Left ventricle myocardium inferior (tissue), 1 donor: ENCODE measurements at places on chromosomes 1 and 21. TPM values are rescaled to one million over a fixed set of nuclear protein-coding genes. Genes with fewer than 3 reads are reported as not detected.

DNA sequence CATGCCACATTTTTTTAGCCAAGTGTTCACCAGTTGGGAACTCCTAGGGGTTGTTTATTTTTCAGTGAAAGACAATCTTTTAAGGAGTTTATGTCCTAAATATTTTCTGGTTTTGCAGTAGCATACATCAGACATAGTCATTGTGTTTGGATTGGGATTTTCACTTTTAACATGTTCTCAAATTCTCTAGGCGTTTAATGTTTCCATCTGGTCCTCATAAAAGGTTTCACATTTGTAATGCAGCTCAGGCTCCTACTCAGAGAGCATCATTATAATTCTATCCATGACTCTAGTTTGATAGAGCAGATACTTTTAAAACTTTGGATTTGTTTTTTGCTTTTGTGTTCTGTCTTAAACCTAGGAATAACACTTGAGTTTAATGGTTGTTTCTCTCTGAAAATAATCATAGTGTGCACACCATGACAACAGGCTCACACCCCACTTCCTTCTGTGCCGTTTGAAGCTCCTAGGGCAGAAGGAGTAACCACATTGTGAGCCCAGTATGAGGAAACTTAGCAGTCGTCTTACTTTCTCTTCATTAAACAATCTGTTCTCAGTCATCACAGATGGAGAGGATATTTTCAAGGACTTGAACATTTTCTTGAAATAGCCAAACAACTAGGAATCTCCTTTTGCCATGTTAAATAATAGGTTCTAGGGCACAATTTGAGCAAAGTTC lies 219.6 kb downstream of the PDE4B start:
- H3K27ac ChIP-seq, result no peak overlapping the region
- H3K36me3 ChIP-seq, result no peaks in the 10 kb centered on the region
- DNase-seq, result no peak
- H3K4me3 ChIP-seq, result no peak overlapping the region
- no peaks in the 10 kb centered on the region for H3K27me3 ChIP-seq
- H3K4me1 ChIP-seq, result no peaks in the 10 kb centered on the region

DNA sequence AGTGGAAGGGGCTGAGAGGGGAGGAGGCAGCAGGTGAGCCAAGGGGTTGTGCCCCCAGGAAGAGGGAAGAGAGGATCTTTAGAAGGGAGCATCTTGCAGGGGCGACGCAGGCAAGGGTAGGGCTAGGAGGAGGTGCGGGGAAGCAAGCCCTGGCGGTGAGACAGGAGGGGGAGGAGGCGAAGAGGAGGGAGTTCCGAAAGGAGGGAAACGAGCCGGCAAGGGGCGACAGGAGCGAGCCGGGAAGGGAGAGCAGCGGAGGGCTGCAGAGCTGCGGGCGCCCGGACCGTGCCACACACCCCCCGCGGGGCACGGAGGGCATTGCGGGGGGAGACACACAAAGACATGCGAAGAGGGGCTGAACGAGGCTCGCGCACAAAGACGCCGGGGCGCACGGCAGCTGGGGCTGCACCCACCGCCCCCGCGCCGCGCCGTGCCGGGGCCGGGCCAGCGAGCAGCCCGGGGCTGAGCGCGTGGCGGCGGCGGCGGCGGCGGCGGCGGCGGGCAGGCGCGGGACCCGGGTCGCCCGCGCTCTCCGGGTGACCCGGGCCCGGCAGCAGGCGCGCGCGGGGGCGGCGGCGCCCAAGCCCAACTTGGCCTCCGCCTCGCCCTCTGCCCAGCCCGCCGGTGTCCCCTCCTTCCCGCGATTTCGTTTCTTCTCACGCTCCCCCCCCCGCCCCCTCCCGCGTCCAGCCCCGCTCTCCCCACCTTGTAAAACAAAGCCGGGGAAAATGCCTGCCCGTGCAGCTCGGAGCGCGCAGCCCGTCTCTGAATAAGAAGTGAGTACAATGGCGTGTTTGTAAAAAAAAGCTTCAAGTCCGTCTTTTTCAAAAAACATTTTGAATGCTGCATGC lies at the start of gene KCNK2:
TSS of gene KCNK2 (plus strand) at position 206 of the 851 bp plus-strand sequence. CDS start 649 bp downstream, outside the sequence.
- H3K36me3 ChIP-seq, result no peaks in the 10 kb centered on the region
- DNase-seq, result no peak
- peaks cover 88% of the 10 kb centered on the region for H3K27me3 ChIP-seq
- no peak within 1 kb of the TSS for H3K27ac ChIP-seq

DNA sequence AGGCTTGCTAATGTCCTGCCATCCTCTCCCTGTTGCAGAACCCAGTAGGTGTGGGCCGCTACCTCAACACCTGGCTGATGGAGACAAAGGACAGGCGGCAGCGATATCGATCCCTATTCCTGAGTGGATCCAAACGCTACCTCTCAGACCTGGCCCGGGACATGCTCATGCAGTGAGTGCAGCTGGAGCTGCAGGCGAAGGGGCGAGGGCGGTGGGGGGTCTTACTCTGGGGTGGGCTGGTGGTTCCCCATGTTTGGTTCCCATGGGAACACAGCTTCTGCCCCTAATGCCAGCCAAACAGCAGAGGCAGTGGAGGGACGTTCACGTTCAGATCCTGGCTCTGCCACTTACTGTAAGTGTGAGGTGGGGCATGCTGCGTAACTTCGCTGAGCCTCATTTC lies 15.8 kb upstream of the TTC22 start:
- H3K27me3 ChIP-seq, result peaks cover 14% of the 10 kb centered on the region
- H3K4me1 ChIP-seq, result no peaks in the 10 kb centered on the region
- no peak for DNase-seq
- no peak overlapping the region for H3K4me3 ChIP-seq
- H3K36me3 ChIP-seq, result no peaks in the 10 kb centered on the region

DNA sequence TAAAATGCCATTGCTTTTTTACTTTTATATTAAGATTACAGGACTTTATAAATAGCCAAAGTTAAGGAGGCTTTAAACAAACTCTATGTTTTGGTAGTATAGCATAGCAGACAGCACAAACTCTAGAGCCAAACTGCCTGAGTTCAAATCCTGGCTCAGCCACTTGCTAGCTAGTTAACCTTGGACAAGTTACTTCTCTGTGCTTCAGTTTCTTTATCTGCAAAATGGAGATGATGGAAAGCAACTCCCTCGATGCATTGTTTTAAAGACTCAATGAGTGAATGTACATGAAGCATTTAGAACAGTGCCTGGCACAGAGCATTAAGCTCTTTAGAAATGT lies 21.3 kb downstream of the C1QB start:
- no peak overlapping the region for H3K4me3 ChIP-seq
- H3K4me1 ChIP-seq, result no peaks in the 10 kb centered on the region
- peaks cover 87% of the 10 kb centered on the region for H3K27me3 ChIP-seq
- no peak for DNase-seq
- H3K27ac ChIP-seq, result no peak overlapping the region
- no peaks in the 10 kb centered on the region for H3K36me3 ChIP-seq

GRCh38 chr1:75616436-75617433 lies 5.8 kb upstream of the SLC44A5 start:
- peak overlapping the region; percentile 67 for H3K4me3 ChIP-seq
- peaks cover 25% of the 10 kb centered on the region for H3K4me1 ChIP-seq
- no peak overlapping the region for H3K27ac ChIP-seq
- no peaks in the 10 kb centered on the region for H3K36me3 ChIP-seq
- no peak for DNase-seq

GRCh38 chr1:164804366-164804765 lies 245.4 kb downstream of the PBX1 start:
- H3K4me1 ChIP-seq, result peaks cover 62% of the 10 kb centered on the region
- no peak overlapping the region for H3K27ac ChIP-seq
- H3K4me3 ChIP-seq, result no peak overlapping the region
- H3K36me3 ChIP-seq, result peaks cover 50% of the 10 kb centered on the region
- no peak for DNase-seq

Gene KLHDC8A
- total RNA-seq, result 0.27 TPM

Gene NBPF4
- not detected for total RNA-seq
